ENCODE measurements at places on chromosomes 2 and 18.

DNA sequence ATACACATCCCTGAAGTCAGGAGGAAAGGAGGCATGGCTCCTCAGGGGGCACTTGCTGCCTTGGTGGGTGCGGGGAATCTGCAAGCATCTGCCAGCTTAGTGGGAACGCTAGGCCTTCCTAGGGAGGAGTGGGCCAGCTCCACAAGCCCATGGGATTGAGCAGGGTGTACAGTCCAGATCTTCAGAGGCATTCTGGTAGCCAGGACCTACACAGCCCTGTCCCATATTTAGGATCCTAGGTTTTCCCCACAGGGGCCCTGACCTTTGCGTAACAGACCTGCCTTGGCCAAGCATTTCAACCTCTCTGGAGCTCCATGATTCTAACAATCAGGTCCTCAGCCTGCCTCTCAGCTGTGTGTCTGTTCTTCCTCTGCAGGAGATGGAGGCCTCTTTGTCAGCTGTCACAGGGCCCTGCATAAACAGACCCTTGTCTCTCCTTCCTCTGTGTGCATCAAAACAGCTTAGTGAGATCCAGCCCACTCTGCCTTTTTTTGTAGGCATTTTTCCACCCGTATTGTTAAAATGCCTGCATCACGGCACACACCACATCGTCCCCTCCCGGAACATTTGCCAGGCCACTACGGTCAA is 140.2 kb upstream of the NDUFV2 start:
- DNase-seq, result no peak

DNA sequence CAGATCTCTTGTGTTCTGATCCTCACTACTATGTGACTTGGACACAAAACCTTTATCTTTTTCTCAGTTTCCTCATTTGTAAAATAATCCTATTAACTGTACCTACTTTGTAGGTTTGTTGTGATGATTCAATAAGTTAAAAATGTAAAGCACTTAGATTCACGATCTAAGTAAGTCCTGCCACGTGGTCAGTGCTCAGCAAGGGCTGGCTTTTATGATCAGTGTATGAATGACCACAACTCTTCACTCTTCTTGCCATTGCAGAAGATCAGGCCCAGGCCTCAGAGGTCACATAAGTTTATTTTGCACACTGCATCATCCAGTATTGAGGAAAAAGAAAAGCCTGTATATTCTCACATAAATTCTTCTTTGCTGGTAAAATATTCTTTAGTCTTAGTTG is 1192.5 kb upstream of the ACVR2A start:
- DNase-seq, result no peak

- no peak for DNase-seq
These were observed 133.4 kb downstream of the PID1 start for GRCh38 chr2:229137639-229138038.

DNA sequence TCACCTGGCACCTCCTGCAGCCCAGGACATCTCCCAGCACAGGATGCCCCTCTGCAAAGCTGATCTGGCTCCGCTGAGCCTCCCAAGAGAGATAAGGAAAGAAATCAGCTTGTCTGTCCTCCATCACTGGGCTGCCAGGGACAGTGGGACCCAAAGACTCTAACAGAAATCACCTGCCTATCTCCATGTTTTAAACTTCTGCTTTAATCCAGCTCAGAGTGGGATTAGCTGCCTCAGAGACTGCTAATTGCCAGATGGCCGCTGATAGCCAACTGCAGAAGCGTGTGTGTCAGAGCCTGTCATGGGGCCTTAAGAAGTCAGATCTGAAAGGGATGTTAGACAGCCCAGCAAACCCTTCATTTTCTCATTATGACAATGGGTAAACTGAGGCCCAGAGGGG is 389.4 kb upstream of the KLHL29 start:
- no peak for DNase-seq

DNA sequence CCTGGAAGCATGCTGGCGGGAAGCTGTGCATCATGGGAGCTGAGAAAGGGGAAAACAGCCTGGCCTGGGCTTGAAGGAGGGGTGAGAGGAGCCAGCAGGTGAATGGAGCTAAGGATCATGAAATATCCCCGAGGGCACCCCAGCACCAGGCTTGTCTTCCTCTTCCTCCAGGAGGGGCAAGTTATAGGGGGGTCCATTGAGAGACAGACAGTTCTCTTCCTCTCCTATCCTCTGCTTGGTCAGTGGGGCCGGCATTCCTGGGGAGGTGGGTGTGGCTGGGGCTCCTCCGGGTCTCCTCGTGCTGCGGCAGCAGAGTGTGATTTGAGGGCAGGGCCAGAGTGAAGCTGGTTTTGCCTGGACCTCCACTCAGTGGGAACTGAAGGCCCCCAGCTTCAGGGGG is 78.9 kb downstream of the LIPG start:
- no peak for DNase-seq

GRCh38 chr2:116467243-116467642 is 1347.2 kb upstream of the DDX18 start:
- DNase-seq, result no peak

DNA sequence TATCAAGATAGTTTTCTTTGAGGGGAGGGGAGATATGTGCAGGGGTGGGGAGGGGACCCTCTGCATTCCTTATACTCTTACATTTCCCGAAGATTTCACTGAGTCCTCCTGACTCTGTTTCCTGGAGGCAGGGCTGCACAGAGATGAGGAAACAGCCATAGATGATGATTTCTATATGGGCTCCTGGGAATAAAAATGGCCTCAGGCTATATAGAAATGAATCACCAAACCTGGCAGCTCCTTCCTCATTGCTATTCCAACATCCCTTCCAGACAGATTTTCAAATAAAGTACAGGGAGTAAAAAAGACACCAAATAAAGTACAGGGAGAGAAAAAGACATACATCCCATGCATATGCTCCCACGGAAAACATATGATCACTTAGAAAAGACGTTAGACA is 474.8 kb upstream of the RAB6C start:
- no peak for DNase-seq

- DNase-seq, result no peak
These were observed 629.3 kb downstream of the NRXN1 start for GRCh38 chr2:50402654-50402960.

DNA sequence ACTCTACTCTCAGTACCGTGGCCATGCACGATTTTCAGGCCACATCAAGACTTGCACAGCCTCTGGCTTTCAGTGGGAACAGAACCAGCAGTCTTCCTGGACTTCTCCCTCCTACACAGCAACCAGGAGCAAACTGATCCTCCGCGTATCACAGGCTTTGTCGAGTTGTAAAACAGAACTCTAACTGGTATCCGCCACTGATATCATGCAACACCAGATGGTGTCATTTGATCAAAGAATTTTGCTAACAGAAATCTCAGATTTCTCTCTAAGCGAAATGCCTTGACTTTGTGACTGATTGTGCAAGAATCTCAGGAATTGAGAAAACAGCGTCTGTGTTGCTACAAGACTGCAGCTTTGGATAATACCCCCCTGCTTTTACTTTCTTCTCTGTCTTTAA is 85.7 kb downstream of the COPS8 start:
- no peak for DNase-seq

DNA sequence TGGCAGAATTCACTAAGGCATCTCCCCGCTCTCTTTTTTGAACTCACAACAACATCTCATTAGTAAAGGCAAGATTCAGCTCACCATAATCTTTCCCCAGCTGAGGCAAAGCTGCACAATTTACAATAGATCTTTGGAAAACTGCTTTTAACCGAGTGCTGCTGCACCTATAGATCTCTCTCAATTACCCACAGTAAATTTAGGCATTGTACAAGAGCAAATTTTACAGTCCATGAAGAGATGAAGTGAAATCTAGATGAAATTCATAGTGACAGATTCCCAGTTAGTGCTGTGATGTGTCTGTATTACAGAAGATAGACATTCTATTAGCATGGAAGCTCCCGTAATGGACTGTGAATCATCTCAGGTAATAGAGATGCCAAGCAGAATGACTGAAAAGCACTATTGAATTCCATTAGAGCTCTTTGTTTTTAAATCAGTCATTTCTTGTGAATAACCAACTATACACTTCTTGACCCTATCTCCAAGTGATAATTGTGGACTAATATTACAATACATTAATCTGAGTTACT is 36.4 kb upstream of the INSIG2 start:
- DNase-seq, result no peak

DNA sequence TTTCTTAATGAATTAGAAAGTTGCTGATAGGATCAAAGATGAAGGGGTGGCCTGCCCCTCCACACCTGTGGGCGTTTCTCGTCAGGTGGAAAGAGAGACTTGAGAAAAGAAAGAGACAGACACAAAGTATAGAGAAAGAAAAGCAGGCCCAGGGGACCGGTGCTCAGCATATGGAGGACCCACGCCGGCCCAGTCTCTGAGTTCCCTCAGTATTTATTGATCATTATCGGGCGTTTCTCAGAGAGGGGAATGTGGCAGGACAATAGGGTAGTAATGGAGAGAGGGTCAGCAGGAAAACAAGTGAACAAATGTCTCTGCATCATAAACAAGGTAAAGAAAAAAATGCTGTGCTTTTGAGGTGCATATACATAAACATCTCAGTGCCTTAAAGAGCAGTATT is 144.3 kb downstream of the CCDC102B start:
- DNase-seq, result no peak

DNA sequence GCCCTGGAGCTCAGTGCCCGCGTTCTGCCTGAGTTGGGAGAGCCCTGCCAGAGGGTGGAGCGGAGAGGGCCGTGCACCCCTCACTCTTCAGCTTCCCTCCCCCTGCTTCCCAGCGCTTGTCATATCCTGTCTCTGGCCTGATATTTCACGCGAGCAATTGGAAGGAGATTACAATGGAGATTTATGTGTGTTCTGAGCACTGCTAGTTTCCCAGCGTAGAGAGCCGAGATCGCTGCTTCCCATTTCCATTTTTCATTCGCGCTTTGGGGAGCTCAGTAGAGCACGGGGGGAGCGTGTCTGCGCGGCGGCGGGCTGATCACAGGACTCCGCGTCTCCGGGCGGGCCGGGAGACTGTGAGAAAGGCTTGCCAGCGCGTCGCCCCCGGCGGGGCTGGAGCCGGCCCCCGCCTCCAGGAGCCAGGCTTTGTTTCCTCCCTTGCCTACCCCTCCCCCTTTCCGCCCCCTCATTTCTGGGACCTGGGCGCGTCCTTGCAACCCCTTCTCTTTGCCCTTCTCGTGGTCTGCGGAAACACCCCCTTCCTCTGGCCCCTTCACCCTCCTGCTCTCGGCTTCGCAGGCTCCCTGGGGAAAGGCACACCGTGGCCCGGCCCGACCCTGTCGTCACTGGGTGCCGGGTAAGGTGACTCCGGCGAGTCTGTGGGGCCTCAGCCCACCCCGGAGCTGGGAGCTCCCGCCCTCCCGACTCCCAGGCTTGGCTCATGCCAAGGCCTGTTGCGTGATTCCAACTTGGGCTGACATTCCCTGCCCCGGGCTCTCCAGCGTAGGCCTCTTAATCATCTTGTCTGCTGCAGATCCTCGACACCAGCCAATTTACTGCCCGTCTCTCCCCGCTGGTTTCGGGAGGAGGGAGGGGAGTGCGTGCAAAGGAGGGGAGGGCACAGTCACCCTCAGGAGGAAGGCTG is 5.8 kb downstream of the DLX2 start:
- no peak for DNase-seq

- no peak for DNase-seq
These were observed 139.9 kb downstream of the THADA start for GRCh38 chr2:43455731-43456642.

GRCh38 chr2:45494275-45494977 is 116.6 kb downstream of the SRBD1 start:
- DNase-seq, result peak; percentile 29

DNA sequence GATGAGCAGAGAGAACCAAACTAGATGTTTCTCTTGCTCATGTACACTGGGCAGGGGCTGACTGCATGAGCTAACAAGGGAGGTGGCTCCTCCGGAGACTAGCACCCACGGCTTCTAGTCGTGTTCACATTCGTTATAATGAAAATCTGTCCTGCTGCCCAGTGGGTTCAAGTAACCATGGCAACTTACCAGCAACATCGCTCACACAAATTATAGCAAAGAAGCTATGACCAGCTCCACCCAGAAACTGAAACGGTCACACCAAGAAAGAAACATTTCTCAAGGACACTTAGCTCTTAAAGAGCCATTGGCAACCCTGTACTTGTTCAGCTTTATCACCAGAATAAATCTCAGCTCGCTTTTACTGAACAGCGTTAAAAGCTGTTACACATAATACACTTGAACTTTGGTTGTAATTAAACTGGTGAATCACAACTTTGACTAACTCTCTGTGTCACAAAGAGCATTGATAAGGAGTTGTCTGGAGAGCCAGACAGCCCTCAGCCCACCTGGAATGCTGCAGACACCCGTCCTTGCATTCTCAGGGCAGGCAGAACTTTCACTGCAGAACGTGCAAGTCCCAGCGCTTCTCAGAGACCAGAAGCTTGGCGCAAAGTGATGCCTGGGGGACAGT is 141.2 kb downstream of the PID1 start:
- DNase-seq, result no peak

DNA sequence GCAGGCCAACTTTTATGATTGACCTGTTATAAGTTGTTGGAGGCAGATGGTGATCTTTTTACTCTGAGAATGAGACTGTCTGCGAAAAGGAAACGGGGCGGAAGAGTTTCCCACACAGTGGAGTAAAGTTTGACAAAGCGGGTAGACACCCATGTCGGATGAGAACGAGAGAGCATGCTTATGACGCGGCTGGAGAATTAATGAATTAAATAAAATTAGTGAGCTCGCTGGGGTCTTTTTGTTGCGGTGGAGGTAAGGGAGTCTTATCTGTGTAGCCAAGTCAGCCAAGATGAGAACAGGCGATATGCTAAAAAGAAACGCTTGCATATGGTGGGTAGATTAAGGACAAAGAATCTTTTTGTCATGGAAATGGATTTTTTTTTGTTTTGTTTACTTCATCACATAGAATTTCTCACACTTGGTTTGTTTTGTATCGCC is 1.8 kb downstream of the SALL3 start:
- DNase-seq, result no peak

DNA sequence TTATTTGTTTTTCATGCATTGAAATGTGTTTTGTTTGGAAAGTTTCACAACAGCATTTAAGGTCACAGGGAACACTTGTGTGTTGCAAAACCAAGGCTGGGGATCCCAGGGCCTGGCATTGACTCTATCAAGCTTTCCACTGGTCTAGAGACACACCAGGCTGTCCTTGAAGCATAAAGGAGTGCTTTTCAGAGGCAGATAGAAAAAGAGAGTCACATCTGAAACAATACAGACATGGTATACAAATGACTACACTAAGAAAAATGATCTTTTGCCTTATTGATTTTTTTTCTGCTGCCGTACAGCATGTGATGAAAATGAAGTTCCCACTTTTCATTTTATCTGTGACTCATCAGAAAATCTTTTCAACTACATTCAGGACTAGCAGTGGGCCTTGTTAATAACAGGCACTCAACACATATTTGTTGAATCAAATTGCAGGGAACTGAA is 61.9 kb upstream of the ZCCHC2 start:
- DNase-seq, result no peak

- no peak for DNase-seq
These were observed 259.6 kb downstream of the HDAC4 start for GRCh38 chr2:239141021-239141760.

- no peak for DNase-seq
These were observed 488.0 kb downstream of the CBLN2 start for GRCh38 chr18:72056171-72056570.

Measured in KG1 (cell line).